ENCODE measurements at places on chromosomes 13 and 19.

- DNase-seq, result no peak
These were observed 46.1 kb upstream of the GPC6 start for GRCh38 chr13:93180356-93180969.

DNA sequence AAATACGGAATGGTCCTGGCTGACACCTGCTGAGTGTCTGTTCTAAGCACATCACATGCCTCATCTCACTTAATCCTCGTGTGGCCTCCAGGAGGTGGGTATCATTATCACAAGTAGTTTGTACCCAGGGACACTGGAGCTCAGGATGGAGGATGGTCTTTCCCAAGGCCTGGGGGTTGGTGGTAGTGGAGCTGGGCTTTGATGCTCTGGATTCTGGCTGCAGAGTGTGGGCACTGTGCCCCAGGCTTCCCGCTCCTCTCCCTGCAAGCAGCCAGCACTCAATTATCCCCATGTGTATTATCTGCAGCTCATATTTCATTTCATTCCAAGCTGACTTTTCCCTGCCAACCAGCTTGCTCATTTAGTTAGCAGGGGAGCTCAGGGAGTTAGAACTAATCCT is 52.1 kb downstream of the SIAH3 start:
- no peak for DNase-seq

GRCh38 chr13:74101436-74101835 is 32.8 kb downstream of the KLF12 start:
- DNase-seq, result no peak

DNA sequence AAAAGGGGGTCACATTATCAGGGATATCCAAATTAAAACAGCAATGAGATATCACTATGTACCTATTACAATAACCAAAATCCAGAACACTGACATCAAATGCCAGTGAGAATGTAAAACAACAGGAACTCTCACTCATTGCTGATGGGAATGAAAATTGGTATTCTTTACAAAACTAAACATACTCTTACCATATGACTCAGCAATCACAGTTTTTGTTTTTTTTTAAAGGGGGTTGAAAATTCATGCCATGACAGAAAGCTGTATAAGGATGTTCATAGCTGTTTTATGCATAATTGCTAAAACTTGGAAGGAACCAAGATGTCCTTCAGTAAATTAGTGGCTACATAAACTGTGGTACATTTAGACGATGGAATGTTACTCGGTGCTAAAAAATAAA is 71.6 kb upstream of the SLITRK1 start:
- DNase-seq, result no peak

GRCh38 chr19:16330368-16330801 is 5.8 kb downstream of the KLF2 start:
- DNase-seq, result peak; percentile 99

DNA sequence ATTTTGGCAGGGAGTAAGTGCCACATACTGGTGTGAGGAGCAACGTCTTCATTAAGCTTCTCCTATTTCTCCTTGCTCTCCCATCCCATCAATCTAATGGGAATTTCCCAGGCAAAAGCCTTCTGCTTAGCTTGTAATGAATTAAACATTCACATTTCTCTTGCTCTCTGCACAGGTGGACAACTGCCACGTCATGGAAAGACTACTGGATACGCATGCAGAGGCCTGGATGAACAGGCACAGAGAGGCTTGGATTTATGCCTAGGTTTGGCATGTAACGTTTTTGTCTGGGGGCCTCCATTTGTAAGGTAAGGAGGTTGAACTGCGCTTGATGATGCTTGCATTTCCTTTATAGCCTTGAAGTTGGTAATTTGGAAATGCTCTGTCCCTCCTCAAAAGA is 374.8 kb downstream of the KLF12 start:
- DNase-seq, result no peak

- no peak for DNase-seq
These were observed 349 bp downstream of the BCL2L12 start for GRCh38 chr19:49666120-49666444.

GRCh38 chr19:39679791-39680168 is 24.1 kb downstream of the LGALS16 start:
- DNase-seq, result no peak

GRCh38 chr19:21568816-21569493 is 63.6 kb downstream of the ZNF429 start:
- peak; percentile 85 for DNase-seq

DNA sequence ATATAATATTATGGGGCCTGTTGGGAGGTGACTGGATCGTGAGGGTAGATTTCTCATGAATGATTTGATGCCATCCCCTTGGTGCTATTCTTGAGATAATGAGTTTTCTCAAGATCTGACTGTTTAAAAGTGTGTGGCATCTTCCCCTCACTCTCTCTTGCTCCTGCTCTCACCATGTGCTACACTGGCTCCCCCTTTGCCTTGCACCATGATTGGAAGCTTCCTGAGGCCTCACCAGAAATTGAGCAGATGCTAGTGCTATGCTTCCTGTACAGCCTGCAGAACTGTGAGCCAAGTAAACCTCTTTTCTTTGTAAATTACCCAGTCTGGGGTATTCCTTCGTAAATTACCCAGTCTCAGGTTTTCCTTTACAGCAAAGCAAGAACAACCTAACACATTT is 1.8 kb upstream of the ZNF599 start:
- DNase-seq, result no peak

DNA sequence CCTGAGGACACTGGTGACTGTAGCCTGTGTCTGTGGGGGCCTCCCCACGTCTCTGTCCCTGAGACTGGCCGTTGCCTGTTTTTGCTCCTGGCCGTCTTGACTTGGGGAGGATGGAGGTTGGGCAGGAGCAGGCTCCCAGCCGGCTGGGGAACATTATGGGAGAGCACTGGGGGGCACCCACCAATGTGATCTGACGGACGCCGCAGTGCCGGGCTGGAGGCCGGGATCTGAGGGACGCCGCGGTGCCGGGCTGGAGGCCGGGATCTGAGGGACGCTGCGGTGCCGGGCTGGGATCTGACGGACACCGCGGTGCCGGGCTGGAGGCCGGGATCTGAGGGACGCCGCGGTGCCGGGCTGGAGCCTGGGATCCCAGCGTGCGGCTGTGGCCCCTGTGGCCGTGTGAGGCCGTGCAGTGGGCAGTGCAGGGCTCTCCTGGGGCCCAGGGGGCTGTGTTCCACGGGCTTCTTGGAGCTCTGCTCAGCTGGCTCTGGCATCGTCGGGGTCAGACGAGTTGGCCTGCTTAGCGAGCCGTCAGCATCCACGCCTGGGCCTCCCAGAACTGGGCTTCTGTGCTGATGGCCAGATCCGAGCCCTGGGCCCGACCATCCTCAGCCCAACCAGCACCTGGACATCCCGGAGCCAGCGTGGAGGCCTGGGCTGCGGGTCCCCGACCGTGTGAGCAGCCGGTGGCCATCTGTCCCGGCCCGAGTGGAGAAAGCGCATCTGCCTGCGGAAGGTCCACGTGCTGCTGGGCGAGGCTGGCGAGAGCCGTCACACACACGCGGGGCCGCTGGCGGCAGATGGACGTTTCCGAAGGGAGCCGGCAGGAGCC is 45.8 kb downstream of the GAS6 start:
- no peak for DNase-seq

DNA sequence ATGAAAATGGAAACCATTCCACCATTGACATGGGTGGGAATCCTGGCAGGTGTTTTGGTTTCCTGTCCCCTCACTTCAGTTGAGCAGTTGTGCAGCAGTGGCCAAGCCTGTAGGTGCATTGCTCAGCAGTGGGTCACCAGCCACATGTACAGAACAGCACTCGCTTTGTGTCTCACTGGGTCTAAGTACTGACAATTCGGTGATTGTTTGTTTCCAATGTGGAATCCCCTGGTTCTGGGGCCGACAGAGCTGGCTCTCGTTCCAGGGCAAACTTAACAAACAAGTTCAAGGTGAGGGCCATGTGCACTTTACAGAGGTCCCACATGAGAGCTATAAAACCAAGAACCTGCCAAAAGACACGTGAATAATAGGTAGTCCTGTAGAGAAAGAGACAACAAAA is 54.1 kb upstream of the SPATA13 start:
- no peak for DNase-seq

DNA sequence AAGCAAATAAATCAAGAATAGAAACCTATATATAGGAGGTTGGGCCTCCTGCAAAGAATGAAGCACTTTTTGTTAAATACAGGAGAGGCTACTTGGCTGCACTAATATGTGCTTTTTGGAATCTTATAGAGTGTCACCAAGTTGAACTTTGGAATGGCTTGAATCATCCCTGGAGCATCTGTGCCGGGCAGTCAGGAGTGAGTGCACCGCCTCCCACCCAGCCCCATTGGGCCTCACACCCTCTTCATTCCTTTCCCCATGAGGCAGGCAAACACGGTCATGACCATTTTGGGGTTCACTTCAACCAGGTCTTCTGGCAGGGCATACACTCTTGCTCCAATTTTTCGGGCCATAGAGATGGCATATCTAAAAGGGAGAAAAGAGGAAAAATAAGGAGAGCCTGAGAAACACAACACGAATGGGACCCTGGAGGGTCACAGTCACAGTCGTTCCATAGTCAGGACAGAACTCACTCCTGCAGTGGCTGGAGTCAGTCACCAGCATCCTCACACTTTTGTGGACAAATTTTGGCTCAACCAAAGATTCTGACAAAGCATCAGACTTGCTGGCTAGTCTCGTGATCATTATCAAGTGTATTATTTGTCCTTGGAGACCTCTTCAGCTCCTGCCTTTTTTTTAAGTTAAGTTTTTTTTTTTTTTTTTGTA is 22.7 kb upstream of the CPB2 start:
- no peak for DNase-seq

- no peak for DNase-seq
These were observed 22.1 kb downstream of the ZNF787 start for GRCh38 chr19:56098731-56099568.

GRCh38 chr13:36207672-36208071 is 6.7 kb downstream of the SOHLH2 start:
- DNase-seq, result no peak

DNA sequence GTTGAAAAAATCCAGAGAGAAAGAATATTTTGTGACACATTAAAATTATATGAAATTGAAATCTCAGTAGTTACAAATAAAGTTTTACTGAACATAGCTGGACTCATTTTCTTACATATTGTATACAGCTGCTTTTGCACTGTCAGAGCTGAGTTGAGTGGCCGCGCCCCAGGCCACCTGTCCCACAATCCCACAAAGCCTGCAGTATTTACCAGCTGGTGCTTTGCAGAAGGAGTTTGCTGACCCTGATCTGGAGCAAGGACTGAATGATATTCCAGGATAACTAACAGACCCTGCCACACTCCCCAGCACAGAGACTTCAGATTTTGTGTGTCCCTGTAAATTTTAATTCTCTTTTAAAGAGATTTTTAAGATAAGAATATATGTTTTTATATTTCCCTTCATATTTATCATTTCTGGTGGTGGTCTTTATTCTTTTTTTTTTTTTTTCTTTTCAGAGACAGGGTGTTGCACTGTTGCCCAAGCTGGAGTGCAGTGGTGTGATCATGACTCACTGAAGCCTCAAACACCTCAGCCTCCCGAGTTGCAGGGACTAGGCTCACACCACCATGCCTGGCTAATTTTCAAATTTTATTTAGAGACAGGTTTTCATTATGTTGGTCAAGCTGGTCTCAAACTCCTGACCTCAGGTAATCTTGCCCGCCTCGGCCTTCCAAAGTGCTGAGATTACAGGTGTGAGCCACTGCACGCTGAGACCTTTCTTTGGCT is 48.5 kb downstream of the TDRD12 start:
- DNase-seq, result no peak

GRCh38 chr19:8654591-8655339 is 24.3 kb downstream of the NFILZ start:
- peak; percentile 66 for DNase-seq

GRCh38 chr19:38975214-38975860 is at the start of gene FBXO17:
FBXO17 (minus strand) TSS chr19:38975742; CDS start chr19:38950319, 25,423 bp downstream.
- DNase-seq, result no peak

DNA sequence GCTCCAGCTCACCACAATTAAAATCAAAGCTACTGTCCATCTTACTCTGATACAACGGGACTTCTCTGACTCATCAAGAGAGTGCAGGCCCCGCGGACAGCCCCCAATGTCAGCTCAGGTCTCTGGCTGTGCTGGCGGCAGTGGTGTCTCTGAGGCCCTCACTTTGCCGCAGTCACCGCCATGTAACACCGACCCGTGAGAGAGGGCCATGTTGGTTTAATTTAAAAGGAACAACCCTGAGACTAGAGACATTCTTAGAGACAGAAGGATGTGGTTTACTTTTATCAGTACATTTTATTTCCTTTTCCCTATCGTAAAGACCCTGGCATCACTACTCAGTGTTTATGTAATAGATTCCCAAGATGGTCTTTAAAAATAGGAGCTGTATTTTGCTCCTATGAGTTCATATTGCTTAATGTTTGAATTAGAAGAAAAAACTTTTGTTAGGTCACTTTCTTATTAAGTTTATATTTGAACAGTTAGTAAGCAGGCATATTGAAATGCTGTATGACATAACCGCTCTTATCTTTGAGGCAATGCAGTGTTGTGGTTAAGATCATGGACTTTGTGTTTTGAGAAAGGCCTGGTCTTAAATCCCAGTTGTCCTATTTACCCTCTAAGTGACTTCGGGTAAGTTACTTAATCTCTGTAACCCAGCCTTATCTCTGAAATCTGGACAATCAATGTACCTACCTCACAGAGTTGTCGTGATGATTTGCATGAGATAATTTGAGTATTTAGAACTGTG is 23.4 kb downstream of the DGKH start:
- DNase-seq, result peak; percentile 13

GRCh38 chr19:3649888-3650287 is 23.3 kb upstream of the CACTIN start:
- no peak for DNase-seq

GRCh38 chr19:4851551-4852290 is 15.7 kb downstream of the PLIN3 start:
- peak; percentile 52 for DNase-seq

DNA sequence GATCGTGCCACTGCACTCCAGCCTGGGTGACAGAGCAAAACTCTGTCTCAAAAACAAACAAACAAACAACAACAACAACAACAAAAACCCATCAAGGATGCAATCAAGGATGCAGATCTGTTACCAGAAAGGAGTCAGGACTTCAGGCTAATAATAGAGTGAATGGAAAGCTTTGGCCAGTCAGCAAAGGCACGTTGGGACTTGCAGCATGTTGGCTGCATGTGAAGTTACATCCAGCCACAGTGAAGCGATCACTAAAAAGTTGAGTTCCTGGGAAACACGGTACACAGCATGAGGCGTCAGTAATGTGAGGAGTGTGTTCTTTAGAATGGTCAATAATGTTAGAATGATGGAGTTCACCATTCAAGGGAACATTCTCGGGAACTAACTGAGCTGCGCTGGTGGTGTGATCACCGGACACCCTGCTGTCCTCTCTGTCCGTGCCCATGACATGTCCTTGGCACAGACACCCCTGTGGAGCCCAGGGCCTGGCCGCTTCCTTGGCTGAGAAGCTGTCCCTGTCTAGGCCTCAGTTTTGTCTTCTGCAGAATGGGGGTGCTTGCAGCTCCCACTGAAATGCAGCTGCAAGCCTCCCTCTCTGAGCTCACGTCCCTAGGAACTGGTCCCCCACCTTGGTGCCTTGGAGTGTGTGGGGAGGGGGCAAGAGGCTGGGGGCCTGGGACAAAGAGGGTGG is 2.3 kb upstream of the LGALS7B start:
- DNase-seq, result no peak

GRCh38 chr19:13097033-13097462 is 5.6 kb downstream of the LYL1 start:
- DNase-seq, result peak; percentile 30

GRCh38 chr19:45972081-45972946 is 1.4 kb downstream of the NOVA2 start:
- DNase-seq, result peak; percentile 37
